A673 (cell line): ENCODE measurements at places on chromosomes 2 and 18. TPM values are rescaled to one million over a fixed set of nuclear protein-coding genes. Genes with fewer than 3 reads are reported as not detected.

- peaks cover 8% of the 10 kb centered on the region for H3K27me3 ChIP-seq
- no peak overlapping the region for H3K4me3 ChIP-seq
- no peak overlapping the region for H3K27ac ChIP-seq
- no peaks in the 10 kb centered on the region for H3K36me3 ChIP-seq
- H3K4me1 ChIP-seq: no peaks in the 10 kb centered on the region
- DNase-seq: no peak
Measured at GRCh38 chr2:26573241-26573925, 67.8 kb downstream of the CIB4 start.

DNA sequence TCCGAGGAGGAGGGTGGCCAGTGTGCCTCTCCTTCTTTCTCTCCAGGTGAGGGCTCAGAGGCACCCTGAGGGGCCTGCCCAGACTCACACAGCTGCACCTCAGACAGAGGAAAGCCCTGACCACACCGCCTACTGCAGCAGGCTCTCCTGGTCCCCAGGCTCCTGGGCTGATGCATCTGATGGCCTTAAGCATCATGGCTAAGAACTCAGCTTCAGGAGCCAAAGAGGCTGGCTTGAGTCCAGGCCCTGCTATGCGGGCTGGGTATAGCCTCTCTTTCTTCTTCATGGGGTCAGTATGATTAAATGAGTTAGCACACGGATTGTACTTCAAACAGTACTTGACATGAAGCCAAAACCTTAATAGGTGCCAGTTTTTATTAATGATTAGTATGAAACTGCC lies 89.6 kb downstream of the TGFA start:
- no peaks in the 10 kb centered on the region for H3K36me3 ChIP-seq
- H3K27me3 ChIP-seq: peaks cover 35% of the 10 kb centered on the region
- no peak for DNase-seq
- no peak overlapping the region for H3K27ac ChIP-seq
- H3K4me1 ChIP-seq: no peaks in the 10 kb centered on the region
- no peak overlapping the region for H3K4me3 ChIP-seq

DNA sequence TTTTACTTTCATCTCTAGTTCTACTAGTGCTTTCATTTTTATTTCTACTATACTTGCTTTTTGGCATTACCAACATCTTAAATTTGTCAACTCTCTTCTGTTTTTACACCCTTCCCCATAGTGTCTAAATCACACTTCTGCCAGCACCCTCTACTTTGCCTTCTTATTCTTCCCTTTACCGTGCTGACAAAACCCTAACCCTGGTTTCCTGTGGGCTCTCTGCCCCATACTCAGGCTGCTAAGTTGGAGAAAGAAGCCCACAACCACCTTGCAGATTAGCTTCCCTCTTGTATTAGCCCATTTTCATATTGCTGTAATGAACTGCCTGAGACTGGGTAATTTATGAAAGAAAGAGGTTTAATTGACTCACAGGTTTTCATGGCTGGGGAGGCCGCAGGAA lies 24.8 kb downstream of the GIGYF2 start:
- H3K27ac ChIP-seq: no peak overlapping the region
- no peaks in the 10 kb centered on the region for H3K4me1 ChIP-seq
- DNase-seq: no peak
- no peak overlapping the region for H3K4me3 ChIP-seq

GRCh38 chr18:34809451-34810072 lies 99.5 kb downstream of the DTNA start:
- no peaks in the 10 kb centered on the region for H3K27me3 ChIP-seq
- no peaks in the 10 kb centered on the region for H3K36me3 ChIP-seq
- H3K27ac ChIP-seq: no peak overlapping the region
- no peak overlapping the region for H3K4me3 ChIP-seq

DNA sequence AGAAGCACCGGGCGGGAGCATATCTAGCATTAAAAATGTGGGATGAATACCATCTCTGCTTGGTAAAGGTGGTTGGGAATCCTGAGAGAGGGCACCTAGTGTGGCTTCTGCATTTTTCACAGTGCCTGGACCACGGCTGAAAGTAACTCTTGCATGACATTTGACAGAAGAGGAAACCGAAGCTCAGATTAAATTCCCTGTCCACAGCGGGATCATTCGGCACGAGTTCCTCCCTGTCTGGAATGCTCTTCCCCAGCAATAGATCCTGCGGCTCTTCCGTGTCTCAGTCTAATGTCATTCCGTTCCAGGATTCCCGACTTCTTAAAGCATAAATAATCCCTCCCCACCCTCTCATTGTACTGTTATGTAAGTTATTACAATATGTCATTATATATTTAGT lies 905 bp upstream of the RPS7 start:
- peaks cover 34% of the 10 kb centered on the region for H3K36me3 ChIP-seq
- no peaks in the 10 kb centered on the region for H3K27me3 ChIP-seq
- peaks cover 16% of the 10 kb centered on the region for H3K4me1 ChIP-seq
- no peak overlapping the region for H3K27ac ChIP-seq
- H3K4me3 ChIP-seq: peak overlapping the region; percentile 68

DNA sequence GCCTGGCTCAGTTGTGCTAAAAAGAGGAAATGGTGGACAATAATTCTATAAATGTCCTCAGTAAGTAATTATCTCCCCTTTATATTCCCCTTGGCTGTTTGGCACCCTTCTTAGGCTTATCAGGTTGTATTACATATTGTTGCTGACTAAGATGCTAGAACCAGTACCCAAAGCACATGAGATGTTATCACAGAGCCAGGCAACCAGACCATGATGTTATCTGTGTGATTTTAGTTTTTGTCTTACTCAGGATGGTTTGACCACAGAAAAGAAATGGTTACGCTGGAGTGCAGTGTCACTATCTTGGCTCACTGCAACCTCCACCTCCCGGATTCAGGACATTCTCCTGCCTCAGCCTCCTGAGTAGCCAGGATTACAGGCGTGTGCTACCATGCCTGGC lies 15.2 kb downstream of the R3HDM1 start:
- H3K36me3 ChIP-seq: no peaks in the 10 kb centered on the region
- no peak for DNase-seq
- no peak overlapping the region for H3K27ac ChIP-seq
- no peak overlapping the region for H3K4me3 ChIP-seq

DNA sequence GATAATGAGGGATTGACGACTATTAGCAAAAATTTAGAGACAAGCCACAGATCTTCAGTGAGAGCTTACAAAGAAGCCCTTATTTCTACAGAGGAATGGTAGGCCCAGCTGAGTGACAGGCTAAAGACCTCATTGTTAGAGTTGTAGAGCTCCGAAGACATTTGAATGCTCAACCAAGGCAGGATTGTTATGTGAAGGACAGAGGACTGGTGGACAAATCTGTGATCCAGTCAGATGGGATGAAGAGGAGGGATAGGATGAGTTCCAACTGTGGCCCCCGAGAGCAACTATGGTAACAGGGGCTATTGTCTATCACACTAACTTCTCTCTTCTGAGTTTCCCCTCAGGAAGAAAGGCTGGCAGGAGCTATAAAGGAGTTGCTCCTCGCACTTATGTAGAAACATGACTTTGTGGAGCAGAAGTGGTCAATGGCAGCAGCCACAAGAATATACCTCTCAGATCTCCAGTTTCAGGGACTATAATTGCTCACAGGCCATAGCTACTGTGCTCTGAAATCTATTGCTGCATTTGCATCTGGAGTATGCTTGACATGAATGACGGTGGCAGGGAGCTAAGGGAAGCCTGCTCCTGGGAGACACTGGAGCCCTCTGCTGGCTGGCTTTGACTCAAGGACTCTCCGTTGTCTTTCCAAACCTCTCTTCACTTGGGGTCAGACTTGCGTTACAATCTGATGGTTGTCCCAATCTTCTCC lies 50.3 kb upstream of the GREB1L start:
- H3K36me3 ChIP-seq: no peaks in the 10 kb centered on the region
- peaks cover 3% of the 10 kb centered on the region for H3K27me3 ChIP-seq
- no peak overlapping the region for H3K27ac ChIP-seq
- H3K4me1 ChIP-seq: no peaks in the 10 kb centered on the region
- no peak overlapping the region for H3K4me3 ChIP-seq
- DNase-seq: peak; percentile 72

DNA sequence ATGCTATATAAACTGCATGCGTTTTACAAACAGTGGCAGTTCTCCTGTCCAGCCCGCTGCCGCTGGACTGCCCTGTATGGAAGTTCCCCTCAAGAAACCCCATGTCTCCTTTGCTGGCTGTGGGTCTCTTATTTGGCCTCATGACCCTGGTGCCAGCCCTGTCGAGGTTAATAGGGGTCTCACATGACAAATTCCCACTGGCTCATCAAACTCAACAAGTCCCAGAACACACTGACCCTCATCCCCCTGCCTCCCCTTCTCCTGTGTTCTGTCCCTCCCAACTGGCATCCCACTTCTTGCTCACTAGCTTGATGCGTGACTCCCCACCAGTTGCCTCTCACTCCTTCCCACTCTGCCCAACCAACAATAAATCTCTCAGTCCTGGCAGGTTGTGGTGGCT lies 137.6 kb upstream of the HS6ST1 start:
- no peaks in the 10 kb centered on the region for H3K27me3 ChIP-seq
- H3K4me3 ChIP-seq: no peak overlapping the region
- DNase-seq: no peak
- peaks cover 12% of the 10 kb centered on the region for H3K4me1 ChIP-seq

DNA sequence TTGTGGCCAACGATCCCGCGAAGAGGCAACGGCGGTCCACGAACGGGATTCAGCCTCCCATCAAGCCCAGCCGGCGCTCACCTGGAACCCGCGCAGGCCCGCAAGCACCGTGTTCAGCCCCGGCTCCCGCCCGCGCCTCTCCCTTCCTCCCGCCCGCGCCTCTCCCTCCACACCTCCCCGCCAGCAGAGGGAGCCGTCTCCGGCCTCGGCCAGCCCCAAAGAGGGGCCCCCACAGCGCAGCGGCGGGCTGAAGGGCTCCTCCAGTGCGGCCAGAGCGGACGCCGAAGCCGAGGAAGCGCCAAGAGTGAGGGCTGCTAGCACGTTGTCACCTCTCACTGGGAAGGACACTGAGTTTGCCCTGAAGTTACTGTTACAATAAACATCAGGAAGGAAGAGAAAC lies 55.3 kb upstream of the LAPTM4A start:
- peaks cover 12% of the 10 kb centered on the region for H3K4me1 ChIP-seq
- DNase-seq: no peak
- H3K27ac ChIP-seq: no peak overlapping the region
- H3K4me3 ChIP-seq: no peak overlapping the region
- H3K36me3 ChIP-seq: no peaks in the 10 kb centered on the region

DNA sequence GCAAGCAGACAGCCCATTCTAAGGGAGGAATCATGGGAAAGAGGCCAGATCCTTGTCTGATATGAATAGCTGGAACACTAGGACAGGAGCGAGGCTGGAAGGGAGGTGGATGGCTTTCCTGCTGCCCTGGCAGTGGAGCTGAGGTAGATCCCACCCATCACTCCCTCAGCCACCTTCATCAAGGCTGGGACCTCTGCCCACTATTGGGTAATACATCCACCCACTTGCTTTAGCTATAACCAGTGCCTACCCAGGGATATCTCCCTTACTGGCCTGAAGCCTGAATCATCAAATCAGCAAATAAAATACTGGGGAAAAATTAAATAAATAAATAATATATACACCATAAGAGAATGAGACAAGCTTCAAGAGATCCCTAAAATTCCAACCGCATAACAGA lies 183.2 kb upstream of the KYNU start:
- no peaks in the 10 kb centered on the region for H3K36me3 ChIP-seq
- H3K27me3 ChIP-seq: no peaks in the 10 kb centered on the region
- H3K4me1 ChIP-seq: no peaks in the 10 kb centered on the region
- no peak overlapping the region for H3K4me3 ChIP-seq

- peaks cover 21% of the 10 kb centered on the region for H3K4me1 ChIP-seq
- H3K36me3 ChIP-seq: no peaks in the 10 kb centered on the region
- no peaks in the 10 kb centered on the region for H3K27me3 ChIP-seq
- no peak for DNase-seq
- H3K4me3 ChIP-seq: no peak overlapping the region
- H3K27ac ChIP-seq: no peak overlapping the region
Measured at GRCh38 chr2:43074052-43074451, 152.4 kb downstream of the ZFP36L2 start.

GRCh38 chr2:19653509-19653908 lies 248.3 kb downstream of the TTC32 start:
- H3K27me3 ChIP-seq: peaks cover 21% of the 10 kb centered on the region
- H3K27ac ChIP-seq: no peak overlapping the region
- H3K4me1 ChIP-seq: no peaks in the 10 kb centered on the region
- H3K4me3 ChIP-seq: no peak overlapping the region

DNA sequence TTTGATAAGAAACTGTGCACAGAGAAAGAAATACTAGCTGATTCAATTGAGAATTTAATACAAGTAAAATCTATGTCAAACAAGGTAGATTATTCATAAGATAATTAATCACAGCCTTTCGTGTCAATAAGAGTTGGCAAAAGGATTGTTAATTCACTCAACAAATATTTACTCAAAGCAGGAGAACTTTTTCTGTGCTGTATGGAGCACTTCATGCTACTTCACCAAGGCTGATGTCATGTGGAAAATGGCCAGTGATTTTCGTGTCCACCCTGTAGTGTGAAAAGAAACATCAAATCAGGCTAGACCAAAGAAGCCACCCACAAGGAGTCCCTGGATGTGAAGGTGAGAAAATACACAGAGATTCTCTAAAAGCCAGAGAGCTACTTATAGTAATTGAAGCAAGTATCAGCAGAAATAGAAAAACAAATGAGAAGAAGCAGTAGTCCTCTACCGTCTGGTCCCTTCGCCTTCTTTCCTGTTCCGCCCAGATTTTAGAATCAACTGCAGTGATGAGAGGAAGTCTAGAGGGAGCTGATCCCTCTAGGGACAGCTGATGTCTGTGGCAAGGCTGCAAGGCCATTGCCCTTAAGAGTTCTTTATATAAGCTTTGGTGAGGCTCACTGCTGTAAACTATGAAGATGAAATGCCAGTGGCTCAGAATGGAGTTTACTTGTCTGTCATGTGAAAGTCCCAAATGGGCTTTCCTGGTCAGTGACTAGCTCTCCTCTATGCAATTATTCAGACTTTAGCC lies 201.3 kb upstream of the APCDD1 start:
- H3K27me3 ChIP-seq: no peaks in the 10 kb centered on the region
- H3K36me3 ChIP-seq: no peaks in the 10 kb centered on the region
- peaks cover 4% of the 10 kb centered on the region for H3K4me1 ChIP-seq
- H3K27ac ChIP-seq: no peak overlapping the region

DNA sequence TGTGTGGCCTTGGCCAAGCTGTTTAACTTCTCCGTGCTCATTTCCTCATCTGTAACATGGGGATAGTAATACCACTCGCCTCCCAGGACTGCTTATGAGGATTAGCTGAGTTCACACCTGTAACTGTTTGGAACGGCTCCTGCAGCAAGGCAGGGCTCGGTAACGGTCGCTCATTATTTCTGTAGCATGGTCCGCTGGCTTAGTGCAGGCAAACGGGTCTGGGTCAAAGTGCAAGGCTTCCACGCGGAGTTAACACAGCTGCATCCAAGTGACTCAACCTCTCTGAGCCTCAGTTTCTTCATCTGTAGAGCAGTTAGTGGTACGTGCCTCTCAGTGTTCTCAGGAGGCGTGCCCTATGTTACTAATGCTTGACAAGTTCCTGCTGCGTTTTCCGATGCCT lies 94.3 kb upstream of the YWHAQ start:
- H3K27me3 ChIP-seq: no peaks in the 10 kb centered on the region
- DNase-seq: no peak
- no peaks in the 10 kb centered on the region for H3K36me3 ChIP-seq
- H3K27ac ChIP-seq: no peak overlapping the region

GRCh38 chr2:10686176-10686730 lies 3.5 kb downstream of the NOL10 start:
- peaks cover 16% of the 10 kb centered on the region for H3K36me3 ChIP-seq
- H3K27ac ChIP-seq: no peak overlapping the region
- DNase-seq: no peak
- peaks cover 8% of the 10 kb centered on the region for H3K4me1 ChIP-seq
- no peaks in the 10 kb centered on the region for H3K27me3 ChIP-seq

NAPG gene
- total RNA-seq: 54.0 and 57.5 TPM in 2 replicates

AQP12A gene
- total RNA-seq: not detected in 2 replicates

FAP gene
- total RNA-seq: 0.88 and 2.3 TPM in 2 replicates

NMUR1 gene
- not detected in 2 replicates for total RNA-seq

MDH1 gene
- 178 and 185 TPM in 2 replicates for total RNA-seq

FBXO48 gene
- total RNA-seq: 2.0 and 2.6 TPM in 2 replicates

AQP12B gene
- not detected in 2 replicates for total RNA-seq

DUSP28 gene
- 4.9 and 5.1 TPM in 2 replicates for total RNA-seq

ZC3H6 gene
- total RNA-seq: 7.6 and 14.0 TPM in 2 replicates
